ENCODE measurements at places on chromosomes 7 and 10.

GRCh38 chr10:88347022-88347421 lies 236.1 kb downstream of the RNLS start:
- no peak for DNase-seq

GRCh38 chr10:72104472-72105097 lies 16.2 kb upstream of the SPOCK2 start:
- no peak for DNase-seq

DNA sequence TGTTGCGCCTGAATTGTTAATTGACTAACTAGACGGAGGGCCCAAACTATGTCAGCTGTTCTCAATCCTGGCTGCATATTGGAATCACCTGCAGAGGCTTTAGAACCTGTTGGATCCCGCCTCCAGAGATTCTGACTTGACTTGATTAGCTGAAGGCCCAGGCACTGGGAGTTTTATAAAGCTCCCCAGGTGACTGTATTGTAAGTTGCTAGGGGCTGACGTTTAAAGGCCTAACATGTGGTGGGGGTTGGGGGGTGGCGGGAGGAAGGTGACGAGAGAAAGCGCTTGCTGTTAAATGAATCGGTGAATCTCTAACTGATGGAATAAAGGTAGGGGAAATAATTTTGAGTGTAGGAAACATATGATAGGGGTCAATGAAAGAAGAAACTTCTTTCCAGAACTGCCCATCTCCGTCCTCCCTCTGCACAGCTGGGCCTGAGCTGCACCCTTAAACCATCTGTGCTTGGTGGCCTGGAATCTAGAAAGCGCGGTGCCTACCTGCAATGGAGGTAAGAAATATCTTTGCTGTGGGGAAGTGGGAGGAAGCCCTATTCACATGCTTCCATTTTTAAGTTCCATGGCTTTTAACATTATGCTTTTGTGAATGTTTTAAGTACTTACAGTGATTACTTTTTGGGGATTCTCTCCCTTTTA lies 225.0 kb upstream of the FAM3C start:
- no peak for DNase-seq

GRCh38 chr7:78121888-78122287 lies 323.3 kb downstream of the PHTF2 start:
- no peak for DNase-seq

DNA sequence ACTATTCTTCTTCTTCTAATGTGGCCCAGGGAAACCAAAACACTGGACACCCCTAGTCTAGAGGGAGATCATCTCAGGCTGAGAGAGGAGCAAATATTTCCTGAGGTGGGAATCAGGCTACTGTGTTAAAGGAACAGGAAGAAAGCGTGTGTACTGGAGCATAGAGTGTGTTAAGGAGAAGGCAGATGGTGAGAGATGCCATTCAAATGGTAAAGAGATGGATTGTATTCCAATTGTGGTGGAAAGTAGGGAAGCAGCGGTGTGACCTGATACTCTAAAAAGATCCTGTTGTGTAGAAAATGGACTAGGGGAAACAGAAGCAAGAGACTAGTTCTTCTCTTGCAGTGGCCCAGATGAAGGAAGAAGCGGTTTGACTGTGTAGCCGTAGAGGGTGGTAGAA lies 31.2 kb downstream of the RAB18 start:
- no peak for DNase-seq

DNA sequence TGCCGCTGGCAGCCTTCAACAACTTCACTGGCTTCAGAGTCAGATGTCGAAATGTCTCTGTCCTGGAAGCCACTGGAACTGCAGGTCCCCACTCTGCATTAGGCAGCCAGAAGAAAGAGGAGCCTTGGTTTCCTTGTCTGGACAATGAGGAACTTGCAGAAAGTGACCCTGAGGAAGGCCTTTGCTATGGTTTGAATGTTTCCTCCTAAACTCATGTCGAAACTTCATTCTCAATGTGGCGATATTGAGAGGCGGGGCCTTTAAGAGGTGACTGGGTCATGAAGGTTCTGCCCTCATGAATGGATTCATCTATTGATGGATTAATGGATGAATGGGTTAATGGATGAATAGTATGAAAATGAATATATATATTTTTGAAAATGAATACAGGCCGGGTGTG lies 61.6 kb upstream of the GPR26 start:
- DNase-seq = no peak

DNA sequence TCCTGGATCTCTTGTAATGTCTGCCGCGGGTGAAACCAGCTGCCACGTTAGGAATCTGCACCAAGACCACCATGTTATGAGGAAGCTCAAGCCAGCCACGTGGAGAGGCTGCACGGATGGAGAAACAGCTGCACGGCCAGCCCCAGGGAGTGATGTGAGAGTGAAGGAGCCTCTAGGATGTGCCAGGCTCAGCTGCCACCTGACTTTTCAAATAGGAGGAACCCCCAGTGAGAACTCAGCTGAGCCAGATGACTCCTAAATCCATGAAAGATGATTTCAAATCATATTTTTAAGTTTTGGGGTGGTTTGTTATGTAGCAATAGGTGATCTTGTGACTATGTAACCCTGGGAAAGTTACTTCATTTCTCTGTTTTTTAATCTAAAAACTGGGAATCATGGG lies 71.7 kb downstream of the PRKAG2 start:
- DNase-seq = no peak

- no peak for DNase-seq
Measured at GRCh38 chr7:82594665-82595064, 151.1 kb upstream of the CACNA2D1 start.

DNA sequence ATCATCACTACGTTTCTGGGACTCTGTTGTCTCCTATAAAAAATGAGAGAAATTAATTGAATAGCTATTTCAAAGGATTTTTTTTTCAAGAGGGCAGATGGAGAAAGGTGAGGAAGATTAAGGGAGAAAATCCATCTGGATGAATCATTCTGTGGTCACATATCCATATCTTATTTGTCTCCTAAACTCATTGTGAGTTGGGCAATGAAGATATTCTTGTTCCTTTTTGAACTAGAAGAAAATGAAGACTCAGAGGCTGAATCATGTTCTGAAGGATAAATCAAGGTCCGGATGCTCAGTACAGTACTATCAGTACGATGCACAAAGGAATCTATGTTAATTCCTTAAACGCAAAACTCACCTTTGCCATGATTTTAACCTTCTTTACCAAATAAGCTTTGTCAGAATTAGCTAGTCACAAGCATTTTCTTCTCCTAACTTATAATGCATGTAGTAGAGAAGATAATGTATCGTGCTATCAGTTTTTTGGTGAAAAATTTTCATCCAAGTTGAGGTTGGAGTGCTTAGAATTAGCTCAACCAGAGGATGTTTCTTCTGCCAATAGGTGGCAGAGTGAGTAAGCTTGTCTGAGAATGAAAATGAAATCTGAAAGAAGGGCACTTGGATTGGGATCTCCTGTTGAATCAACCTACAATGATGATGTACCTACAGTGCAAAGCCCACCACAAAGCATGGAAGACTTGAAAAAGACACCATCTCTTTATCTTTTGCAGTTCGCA lies 446.9 kb downstream of the KIF20B start:
- DNase-seq = no peak

DNA sequence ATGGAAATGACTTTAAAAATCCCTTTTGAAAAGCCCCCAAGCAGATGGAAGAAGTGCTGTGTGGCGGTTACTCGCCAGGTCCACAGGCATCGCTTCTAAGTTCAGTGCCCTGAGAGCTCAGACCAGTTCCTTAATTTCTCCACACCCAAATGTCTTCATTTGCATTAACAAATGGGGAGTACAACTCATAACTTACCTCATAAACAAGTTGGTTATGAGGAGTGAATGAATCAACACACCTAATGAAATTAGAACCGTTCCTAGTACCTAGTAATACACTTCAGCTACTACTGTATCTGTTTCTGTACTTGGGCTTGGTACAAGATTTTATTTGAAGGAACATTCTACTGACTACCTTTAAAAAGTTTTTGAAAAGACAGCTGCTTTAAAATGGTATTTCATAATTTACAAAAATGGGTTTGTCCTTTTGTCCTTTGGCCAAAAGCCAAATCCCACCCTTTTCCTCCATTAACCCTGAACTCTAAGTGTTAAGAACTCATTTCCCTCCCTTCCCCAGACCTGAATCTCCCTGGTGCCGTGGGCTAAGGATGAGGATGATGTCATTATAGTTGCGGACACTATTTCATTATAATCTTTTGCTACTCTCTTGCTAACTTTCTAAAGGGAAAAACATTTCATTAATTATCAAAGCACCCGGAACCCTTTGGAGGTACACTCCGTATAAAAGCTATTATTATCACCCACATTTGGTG lies 221.5 kb upstream of the CELF2 start:
- no peak for DNase-seq

GRCh38 chr10:93073539-93074146 lies at the start of gene CYP26A1:
Gene CYP26A1, plus strand, starts transcription at chr10:93073893. Its CDS starts 42 bp downstream, at chr10:93073935.
- no peak for DNase-seq

GRCh38 chr7:76272851-76273497 lies 29.5 kb upstream of the HSPB1 start:
- DNase-seq = no peak

GRCh38 chr10:44619975-44620374 lies 235.1 kb upstream of the CXCL12 start:
- DNase-seq = no peak

GRCh38 chr10:128149267-128150014 lies 23.2 kb upstream of the MKI67 start:
- no peak for DNase-seq

DNA sequence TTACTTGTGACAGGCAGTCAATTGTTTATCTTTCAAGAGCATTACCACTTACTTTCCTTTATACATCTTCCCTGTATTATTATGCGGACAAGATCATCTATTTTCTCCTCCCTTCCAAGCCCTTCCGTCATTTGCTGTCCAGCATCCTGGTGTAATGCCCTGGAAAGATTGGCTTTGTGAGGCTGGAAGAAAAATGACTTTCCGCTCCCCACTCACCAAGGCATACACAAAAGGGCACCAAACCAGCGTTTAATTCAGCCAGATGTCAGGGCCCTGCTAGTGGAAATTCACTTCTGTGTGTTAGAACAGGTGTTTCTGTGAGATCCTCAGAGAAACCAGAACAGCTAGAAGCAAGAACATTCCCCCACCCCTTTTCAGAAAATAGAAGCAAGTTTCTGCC lies 128.1 kb upstream of the NANOS1 start:
- no peak for DNase-seq

GRCh38 chr10:71899665-71900412 lies 48.8 kb upstream of the PSAP start:
- no peak for DNase-seq

GRCh38 chr10:527416-527815 lies 162.1 kb downstream of the DIP2C start:
- DNase-seq = no peak

GRCh38 chr7:43640679-43641078 lies 57.8 kb downstream of the STK17A start:
- DNase-seq = no peak

DNA sequence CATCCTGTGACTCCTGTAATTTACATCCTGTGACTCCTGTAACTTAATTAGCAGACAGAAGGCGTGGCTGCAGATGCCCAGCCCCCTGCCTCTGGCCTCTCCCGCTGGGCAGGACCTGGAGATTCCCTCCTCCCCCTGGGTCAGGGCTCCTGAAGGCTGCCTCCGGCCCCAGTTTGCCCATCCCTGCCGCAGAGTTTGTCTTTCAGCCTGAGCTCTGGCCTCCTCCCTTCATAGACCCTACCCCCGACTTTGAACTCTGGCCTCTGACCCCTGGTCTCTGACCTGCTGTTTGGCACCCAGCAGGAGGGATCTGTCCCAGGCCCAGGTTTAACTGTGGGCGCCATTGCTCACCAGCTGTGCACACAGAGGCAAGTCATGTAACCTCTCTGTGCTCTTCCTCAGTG lies 45.6 kb downstream of the ELFN1 start:
- DNase-seq = no peak

GRCh38 chr10:49090696-49091380 lies 24.5 kb downstream of the VSTM4 start:
- no peak for DNase-seq

- DNase-seq = no peak
Measured at GRCh38 chr7:12092499-12093130, 118.5 kb upstream of the TMEM106B start.

DNA sequence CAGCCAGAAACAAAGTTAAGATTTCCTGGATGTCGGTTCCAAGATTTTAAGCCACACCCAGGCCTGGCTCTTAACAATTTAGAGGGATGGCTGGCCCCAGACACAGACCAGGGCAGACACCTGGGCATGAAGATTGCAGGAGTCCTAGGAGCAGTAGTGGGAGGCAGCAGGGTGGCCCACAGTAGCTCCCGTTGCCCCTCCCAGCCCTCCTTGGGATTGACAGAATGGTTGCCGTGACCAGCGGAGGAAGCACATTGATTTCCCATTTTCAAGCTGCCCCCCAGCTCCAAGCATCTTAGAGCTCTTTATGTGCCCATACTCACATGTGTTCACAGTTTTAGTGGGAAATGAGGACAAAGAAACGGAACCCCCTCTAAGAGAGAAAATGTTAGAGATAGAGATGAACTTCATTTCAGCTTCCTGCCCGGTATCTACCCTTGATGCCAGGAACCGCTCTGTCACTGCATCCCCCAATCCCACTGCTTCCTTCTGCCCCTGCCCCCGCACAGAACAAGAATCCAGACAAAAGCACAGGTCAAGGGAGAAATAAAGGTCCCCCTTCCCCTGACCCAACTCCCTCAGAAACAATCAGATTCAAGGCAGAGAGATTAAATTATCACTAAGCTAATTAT lies 101.1 kb downstream of the PLXNA4 start:
- no peak for DNase-seq

- no peak for DNase-seq
Measured at GRCh38 chr7:141483044-141483443, 68.2 kb upstream of the AGK start.

GRCh38 chr10:76928565-76928964 lies 709.0 kb downstream of the KCNMA1 start:
- DNase-seq = no peak

DNA sequence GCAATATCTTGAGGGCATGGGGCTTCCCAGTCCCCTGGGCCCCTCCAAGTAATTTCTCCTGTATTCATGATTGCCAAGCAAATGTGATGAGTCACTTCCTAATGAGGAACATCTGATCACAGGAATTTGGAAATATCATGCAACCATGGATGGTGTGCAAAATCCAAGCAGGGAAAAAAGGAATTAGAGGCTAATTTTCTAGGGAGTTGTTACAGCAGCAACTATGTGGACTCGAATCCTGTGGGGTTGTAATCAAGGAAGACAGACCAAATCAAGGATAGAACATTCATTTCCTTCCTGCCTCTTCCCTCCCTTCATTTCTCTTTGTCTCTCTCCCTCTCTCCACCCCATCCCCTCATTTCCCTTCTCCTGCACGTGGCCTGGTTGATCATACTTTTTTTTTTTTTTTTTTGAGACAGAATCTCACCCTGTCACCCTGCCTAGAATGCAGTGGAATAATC lies 23.9 kb upstream of the AGFG2 start:
- no peak for DNase-seq

DNA sequence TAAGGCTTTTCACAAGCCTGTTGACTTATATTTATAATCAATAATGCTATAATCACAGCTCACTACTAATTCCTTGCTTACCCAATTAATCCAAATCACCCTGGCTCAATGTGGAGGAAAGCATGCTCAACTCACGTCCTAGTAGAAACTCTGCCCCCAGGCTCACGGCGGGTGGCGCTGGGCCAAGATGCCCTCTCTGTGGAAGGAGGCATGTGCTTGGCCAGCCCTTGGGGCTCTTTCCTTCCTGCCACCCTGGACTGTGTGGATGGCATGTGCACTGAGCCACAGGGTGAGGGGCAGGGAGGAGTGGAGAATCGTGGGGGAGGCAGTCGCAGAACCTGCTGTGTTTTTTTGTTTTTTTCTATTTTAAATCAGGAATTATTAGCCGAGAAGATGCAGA lies 96.2 kb downstream of the SH2D4B start:
- DNase-seq = no peak

Measured in hematopoietic multipotent progenitor cell treated with erythropoietin and hydrocortisone succinate and interleukin-3 and kit ligand, for 8 days (in vitro differentiated cells).